ENCODE measurements at places on chromosomes 13 and 19.

DNA sequence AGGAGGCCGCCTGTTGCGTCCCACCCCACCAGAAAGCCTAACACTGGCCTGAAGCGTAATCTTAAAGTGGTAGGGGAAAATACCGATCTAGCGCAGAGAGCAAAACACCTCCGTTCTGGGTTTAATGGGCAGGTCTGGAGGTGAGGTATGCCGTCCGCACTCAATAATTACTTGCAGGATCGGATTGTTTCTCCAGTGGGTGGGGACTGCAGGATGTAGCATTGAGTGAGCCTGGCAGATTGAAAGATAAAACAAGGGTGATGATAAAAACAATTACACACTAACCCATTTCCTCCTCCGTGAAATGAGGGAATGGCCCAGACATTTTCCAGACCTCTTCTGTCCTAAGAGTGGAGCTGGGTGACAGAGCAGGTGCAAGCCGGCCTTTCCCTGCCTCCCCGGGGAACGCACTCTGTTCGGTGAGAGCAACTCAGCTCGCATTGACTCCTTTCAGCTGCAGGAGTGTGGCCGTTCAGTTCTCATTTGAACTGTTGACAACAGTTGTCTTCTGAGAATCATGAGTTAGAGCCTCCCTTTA, 110.2 kb upstream of the DOCK9 start:
- DNase-seq: no peak

DNA sequence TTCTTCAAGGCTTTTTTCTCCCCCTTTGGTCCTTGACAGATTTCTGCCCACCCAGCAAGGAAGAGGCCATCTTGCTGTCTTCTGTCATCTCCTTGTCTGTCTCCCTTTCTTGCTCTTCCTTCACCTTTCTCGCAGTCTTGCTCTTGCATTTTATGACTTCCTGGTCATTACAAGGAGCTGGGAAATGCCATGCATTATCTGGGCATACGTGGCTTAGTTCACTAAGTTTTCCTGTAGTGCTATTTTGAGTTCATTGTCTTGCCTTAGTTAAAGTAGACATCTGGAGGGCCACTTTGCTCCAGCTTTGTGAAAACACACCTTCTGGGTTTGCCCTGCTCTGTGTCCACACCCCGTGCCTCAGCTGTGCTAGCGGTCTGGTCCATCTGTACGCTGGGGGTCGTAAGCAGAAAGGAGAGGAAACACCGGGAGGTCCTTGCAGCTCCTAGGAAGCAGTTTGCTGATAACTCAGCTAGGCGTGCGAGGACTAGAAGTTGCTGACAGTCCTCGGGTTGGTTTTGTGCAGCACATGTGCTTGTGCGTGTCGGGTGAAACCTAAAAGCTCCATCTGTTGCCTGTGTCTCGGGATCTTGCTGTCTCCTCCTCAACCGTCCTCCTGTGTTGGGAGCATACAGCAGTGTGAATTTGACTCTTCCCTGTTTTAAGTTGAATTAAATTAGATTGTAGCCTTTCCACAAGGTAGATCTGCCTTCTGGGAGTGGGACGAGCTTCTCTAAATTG, 59.4 kb downstream of the ARHGEF7 start:
- DNase-seq: no peak

- DNase-seq: no peak
These were observed 82.5 kb upstream of the MYCBP2 start for GRCh38 chr13:77409412-77409811.

- no peak for DNase-seq
These were observed 258.2 kb downstream of the TDRD3 start for GRCh38 chr13:60655256-60655655.

GRCh38 chr13:45055198-45055901, 65.0 kb upstream of the GTF2F2 start:
- DNase-seq: peak; percentile 94

- no peak for DNase-seq
These were observed 25.3 kb upstream of the OR10H2 start for GRCh38 chr19:15702534-15702930.

GRCh38 chr13:33933810-33934209, 115.9 kb downstream of the RFC3 start:
- DNase-seq: no peak

DNA sequence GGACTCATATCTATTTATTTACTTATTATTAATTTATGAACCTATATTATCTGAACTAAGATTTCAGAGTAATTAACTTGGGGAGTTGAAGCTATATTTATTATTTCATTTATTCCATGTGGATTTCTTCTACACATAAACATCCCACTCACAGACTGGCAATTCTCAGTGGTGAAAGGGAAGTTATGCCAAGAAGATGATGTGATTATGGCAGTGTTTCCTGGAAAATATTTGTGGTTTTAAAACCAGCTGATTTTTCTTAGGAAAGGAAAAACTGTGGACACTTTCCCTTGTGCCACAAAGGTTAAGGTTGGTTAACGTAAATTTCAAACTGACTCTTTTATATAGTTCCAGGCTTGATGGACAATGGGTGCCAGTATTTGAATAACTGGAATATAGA, 513.1 kb downstream of the SLITRK6 start:
- DNase-seq: no peak

DNA sequence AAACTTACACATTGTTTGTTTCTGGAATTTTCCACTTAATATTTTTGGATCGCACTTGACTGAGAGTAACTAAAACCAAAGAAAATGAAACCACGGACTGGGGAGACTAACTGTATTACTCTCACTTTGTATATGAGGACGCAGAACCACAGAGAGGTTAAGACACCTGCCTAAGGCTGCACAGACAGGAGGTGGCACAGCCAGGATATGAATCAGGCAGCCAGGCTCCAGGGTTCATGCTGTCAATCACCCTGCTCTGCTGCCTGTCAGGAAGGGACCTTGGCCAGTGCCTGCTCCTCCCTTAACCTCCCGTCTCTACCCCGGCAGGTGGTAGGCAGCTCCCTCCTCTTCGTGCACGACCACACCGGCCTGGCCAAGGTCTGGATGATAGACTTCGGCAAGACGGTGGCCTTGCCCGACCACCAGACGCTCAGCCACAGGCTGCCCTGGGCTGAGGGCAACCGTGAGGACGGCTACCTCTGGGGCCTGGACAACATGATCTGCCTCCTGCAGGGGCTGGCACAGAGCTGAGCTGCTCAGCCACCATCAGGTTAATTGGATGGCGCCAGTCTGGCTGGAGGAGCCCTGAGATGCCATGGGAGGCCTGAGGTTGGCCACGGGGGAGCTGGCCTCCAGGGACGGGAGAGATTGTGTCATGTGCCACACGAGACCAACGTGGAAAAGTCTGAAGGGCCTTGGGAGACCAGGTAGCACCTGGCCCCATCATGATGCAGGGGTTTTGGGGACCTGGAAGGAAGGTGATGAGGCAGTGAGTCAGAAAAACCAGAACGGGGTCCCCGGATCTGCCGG, 11.0 kb downstream of the ACTMAP start:
- no peak for DNase-seq
